Epithelial cell of umbilical artery (primary cell): ENCODE measurements at places on chromosomes 13 and 19. TPM values are rescaled to one million over a fixed set of nuclear protein-coding genes. Genes with fewer than 3 reads are reported as not detected.

Gene FXYD5
- total RNA-seq: 16.2 and 17.0 TPM in 2 replicates

Gene ZNF497
- total RNA-seq: 0.65 and 1.4 TPM in 2 replicates

Gene CIC
- total RNA-seq: 11.0 and 21.6 TPM in 2 replicates

Gene SIGLEC12
- not detected in 2 replicates for total RNA-seq

Gene KL
- total RNA-seq: 0.15 TPM in 1 of 2 replicates, not detected in the other
